Stimulated activated CD4-positive, alpha-beta T cell treated with anti-CD3 and anti-CD28 coated beads, Interleukin-1b, Interleukin-23, amount 100 ng/mL, for 1 hour (primary cell): ENCODE measurements at places on chromosomes 3 and 15.

- no peak for DNase-seq
Measured at GRCh38 chr3:20984594-20985205, 766.3 kb downstream of the ZNF385D start.

GRCh38 chr3:172321035-172321434 lies 127.2 kb downstream of the GHSR start:
- no peak for DNase-seq

DNA sequence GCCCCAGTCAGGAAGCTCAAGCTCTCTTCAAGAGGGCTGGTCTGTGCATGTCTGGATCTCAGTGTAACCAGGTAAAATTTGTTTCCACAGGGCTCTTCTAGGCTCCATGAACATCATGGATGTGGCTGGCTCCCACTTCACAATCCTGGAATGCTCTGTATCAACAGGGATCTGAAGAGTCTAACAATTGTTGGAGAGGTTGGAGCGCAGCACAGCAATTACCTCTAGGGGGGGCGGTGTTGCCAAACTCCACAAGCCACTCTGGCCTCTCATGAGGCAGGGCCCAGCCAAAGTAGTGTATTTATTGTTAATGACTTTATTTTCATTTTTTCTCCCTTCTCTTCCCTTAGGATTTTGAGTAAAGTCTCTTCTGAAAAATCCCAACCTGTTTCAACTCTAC lies 6.1 kb upstream of the EIF2B5 start:
- no peak for DNase-seq

GRCh38 chr15:38517312-38517975 lies 47.2 kb downstream of the RASGRP1 start:
- DNase-seq = no peak

GRCh38 chr15:57288926-57289580 lies 87.3 kb upstream of the CGNL1 start:
- no peak for DNase-seq

DNA sequence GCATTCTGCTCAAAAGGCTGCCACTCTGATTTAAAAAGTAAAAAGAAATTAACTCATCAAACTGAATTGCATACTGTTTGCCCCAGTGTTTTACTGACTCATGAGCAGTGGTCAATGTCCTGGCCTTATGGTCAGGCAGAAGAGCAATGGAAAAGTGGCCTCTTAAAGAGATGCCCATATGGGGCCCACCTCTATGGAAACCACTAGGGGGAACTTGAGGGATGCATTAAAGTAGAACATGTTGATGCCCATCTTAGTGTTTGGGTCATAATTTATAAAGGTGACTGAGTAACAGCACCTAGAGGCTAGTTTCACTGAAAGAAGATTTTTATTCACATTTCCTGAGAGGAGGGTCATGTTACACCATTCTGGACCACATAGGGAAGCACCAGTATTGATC lies 66.5 kb upstream of the RNU6-1 start:
- no peak for DNase-seq

GRCh38 chr3:129897026-129897425 lies 3.5 kb upstream of the TMCC1 start:
- no peak for DNase-seq

- no peak for DNase-seq
Measured at GRCh38 chr3:182308328-182308727, 485.0 kb upstream of the ATP11B start.

DNA sequence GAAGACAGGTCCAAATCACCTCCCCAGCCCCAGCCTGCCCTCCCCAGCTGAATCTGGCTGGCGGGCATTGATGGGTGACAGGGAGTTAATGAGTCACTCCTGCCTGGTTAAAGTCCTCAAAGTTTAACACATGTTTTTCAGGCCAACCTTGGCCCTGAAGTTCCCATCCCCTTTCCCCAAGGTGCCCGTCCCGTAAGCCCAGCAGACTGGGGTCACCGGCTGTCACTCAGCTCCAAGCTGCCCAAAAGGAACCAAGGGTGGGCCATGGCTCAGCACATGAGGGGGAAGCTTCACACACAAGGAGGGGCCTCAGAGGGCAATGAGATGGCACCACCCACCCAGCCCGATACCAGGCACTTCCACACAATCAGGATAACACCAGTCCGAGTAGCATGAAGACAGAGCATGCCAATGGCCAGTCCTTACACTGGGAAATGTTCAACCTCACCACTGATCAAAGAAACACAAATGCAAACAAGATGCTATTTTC lies 10.2 kb upstream of the KLF15 start:
- no peak for DNase-seq

DNA sequence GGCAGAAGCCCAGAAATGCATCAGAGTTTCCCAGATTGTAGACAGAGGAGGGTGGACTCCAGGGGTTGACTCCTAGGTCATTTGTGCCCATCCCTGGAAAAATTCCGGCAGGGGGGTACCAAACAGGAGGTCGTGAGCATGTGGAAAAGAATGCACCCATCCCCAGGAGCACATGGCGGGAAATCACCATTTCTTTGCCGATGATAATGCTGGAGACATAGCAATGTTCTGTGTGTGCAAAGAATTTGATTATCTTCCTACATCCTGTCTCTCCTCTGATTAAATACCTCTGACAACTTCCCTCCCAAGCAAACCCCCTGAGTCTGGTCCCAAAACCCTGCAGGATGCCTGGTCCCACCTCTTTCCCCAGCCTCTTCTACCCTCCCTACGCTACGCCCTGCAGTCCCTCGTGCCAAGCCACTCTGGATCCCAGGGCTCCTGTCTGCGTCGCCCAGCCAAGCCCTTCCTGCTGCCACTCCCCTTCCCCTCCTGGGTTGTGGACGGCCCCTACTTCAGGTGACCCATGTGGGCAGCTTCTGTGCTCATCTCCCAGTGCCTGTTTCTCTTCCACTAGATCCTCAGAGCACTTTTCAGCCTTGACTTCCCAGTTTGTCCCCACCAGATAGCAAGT lies 15.8 kb downstream of the WNT7A start:
- DNase-seq = no peak

DNA sequence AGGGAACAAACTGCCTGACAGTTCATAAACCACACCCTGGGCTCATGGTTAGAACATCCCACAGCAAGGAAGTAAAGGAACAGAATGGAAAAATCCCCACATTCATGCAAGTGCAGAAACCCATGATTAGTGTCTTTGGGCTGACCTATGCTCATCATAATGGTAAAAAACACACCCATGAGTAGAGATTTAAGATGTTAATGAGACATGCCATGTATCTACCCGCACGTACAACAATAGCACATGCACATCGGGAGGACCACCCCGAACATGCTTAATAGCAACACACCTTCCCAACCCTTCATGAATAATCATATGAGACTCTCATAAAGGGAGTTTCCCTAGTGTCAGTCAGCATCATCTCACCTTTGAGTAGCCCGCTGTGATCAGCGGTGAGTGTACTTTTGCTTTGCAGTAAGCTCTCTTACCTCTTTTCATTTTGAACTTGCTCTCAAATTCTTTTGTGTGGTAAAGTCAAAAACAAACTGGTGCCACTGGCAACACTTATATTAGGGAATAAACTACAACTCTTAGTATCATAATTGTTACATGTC lies 23.2 kb downstream of the ZBED2 start:
- no peak for DNase-seq

DNA sequence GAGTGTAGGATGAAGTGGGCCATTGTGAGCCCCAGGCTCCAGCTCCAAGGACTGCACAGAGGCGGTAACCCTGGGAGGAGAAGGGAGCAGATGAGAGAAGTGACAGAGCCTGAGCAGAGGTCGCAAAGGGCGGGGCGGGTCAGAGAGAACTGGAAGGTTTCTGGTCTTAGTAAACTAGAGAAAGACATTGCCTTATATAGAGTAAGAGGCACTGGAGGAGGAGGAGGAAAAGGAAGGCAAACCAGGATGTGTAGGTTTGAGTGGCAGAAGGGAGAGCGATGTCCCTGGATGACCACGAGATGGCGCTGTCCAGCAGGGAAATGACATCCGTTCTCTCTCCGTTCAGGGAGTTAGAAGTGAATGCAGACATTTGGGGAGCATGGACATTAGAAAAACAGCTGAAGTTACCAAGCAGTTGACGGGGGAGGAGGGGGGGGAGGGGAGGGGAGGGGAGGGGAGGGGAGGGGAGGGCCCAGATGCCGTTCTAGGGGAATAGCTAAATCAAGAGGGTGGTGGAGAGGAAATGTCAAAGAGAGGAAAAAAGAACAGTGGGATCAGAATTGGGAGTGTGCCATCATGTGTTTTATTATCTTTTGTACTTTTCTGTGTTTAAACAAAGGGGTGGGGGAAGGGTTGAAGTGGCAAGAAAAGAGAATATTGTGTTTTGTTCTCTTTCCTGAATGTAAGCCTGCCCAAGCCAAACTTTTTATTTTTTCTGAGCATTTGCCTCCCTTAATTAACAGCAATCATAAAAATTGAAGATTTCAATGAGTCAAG lies 48.8 kb downstream of the STARD5 start:
- DNase-seq = peak; percentile 69

DNA sequence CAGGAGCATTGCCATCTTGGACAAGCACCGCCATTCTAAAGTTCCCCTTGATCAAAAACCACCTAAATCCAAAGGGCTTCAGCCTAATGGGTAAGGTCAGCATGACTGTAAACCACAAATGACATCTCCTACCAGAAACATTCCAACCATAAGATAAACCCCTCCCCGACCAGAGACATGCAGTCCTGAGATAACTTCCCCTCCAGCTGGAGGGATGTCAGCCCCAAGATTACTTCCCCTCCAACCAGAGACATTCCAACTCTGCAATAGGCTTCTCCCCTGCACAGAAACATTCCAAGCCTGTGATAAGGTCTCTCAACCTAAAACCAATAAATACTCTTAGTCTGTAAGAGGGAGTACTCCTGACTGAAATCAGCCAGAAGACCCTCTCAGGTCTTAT lies 62.7 kb upstream of the DNAJC19 start:
- DNase-seq = no peak

- DNase-seq = no peak
Measured at GRCh38 chr15:31274496-31275330, 51.9 kb upstream of the KLF13 start.

DNA sequence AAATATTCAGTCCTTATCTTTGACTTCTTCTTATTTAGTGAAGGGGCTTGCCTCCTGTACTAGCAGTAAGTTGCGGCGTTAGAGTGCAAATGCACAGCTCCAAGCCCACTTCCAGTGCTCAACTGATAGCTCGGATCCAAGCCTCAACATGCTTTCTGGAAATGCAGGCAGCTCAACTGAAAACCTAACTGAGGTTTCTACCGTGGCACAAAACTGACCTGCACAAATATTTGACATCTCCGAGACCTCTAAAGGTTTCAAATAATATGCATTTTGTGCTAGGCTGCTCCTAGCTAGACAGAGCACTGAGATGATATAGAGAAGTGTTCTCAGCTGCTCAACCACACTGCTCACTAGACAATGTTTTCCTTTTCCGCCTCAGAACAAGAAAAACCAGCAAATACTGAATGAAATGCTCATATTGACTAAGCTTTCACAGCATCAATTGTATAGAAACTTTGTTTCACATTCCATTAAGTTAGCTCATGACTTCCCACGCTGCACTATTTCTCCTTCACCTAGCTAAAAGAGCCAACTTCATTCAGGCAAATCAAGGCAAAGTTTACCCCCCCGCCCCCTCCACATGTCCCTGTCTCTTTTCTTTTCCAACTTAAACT lies 822 bp downstream of the ZNF385D start:
- no peak for DNase-seq

GRCh38 chr15:78988361-78988911 lies 43.6 kb upstream of the CTSH start:
- no peak for DNase-seq

DNA sequence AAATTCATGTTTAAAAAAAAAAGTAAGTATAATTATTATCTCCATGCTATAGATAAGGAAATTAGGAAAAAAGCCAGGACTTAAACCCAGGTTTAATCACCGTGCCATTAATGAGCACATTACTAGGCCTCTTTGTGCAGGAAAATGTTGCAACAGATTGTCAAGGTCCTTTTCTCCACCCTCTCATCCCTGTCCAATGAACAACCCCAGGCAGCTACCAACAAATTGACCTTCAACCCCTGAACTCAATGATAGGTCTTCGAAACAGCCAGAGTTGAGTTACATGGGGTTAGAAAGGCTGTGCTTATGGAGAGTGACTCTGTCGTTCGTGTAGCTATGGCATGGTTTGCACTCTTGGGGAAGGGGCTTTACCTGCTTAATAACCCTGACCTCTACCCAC lies 84.2 kb upstream of the CTNNB1 start:
- no peak for DNase-seq

DNA sequence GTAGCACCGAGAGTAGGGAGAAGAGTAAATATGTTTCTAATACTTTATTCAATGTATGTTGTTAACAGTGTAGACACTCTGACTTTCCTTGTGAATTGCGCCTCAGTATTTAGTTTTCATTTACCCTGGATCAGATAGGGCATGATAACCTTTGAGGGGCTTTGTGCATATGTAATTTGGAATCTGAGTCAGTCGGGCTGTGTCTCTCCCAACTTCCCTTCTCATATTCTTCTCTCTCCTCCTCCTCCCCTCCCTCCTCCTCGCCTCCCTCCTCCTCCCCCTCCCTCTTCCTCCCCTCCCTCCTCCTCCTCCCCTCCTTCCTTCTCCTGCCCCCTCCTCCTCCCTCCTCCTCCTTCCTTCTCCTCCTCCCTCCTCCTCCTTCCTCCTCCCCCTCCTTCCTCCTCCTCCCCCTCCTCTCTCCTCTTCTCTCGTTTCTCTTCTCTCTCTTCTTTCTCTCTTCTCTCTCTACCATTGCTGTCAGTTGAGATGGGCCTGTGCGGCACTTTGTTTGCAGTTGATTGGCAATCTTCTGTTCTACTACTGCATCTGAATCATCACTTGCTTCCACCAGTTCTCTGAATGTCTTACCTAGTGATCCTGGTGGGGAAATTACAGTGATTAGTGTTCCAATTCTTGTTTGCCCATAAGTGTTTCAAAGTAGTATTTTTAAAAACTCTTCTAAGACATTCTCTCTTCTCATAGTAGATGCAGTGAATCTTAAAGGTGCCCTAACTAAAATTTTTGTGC lies 162.3 kb downstream of the PGPEP1L start:
- DNase-seq = no peak

DNA sequence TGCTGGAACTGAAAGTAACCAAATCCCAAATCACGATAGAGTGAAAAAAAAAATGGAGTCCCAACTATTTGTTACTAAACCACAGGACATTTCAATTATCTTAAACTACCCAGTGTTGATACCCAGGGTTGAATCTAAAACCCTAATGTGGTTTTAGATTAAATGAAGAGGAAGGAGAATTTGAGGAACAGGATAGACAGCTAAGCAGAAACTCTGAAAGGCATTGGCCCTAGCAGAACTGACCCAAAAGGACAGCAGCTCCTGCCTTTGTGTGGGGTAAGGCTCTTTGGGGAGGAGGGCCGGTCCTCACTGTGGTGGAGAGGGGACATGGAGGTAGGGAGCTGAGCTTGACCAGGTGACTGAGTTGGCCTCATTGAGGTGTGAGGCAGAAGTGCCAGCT lies 30.7 kb upstream of the SNRK start:
- DNase-seq = no peak

DNA sequence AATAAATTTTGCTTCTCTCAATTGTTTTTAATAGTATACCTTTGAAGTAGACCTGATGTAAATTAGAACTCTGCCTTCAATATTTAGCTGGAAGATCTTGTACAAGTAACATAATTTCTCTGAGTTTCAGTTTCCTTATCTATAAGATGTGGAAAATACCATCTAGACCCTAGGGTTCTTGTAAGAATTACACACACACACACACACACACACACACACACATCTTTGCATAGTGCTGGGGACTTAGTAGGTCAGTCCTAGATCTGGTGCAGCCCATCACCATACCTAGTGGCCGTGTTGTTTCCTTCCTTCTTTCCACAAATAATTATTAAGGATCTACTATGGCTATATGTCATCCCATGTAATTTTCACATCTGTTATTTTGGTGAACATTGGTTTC lies 11.0 kb downstream of the TRAT1 start:
- no peak for DNase-seq

GRCh38 chr3:128432971-128433836 lies 33.5 kb downstream of the DNAJB8 start:
- no peak for DNase-seq
